ENCODE measurements at places on chromosomes 1 and 21. TPM values are rescaled to one million over a fixed set of nuclear protein-coding genes. Genes with fewer than 3 reads are reported as not detected.

DNA sequence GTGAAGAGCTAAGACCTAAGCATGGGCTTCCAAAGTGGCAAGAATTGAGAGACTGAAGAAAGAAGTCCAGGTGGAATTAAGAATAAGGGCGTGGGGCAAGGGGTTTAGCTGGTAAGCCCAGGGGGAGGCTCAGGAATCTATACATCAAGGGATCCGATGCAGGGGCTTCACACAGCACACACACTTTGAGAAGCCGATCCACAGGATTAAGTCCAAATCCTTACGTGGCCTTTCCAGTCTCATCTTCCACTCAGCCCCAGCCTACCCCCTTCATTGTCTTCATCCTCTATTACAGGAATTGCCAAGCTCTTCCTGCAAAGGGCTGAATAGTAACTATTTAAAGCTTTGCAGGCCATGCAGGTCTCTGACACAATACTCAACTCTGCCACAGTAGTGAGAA, 101.3 kb downstream of the TGFBR3 start:
- H3K27me3 ChIP-seq: no peaks in the 10 kb centered on the region
- peaks cover 5% of the 10 kb centered on the region for H3K36me3 ChIP-seq
- H3K4me1 ChIP-seq: peaks cover 53% of the 10 kb centered on the region
- peak overlapping the region; percentile 12 for H3K27ac ChIP-seq
- H3K4me3 ChIP-seq: no peak overlapping the region
- no peak for DNase-seq

DNA sequence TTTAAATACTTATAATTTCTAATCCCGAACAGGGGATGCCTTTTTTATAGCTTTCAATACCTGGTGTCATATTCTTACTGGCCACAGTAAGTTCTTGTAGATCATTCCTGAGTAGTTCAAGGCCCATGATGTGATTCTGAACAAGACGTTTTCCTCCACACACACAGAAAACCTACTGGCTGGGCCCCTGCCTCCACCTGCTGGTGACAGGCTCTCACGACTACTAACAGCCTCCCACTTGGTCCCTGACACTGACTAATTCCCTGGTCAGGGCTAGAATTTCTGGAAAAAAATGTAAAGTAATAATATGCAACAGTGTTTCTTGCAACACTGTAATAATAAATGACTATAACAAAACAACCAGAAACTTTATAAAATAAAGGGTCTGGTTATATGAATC, 50.4 kb upstream of the RIPK4 start:
- no peak overlapping the region for H3K27ac ChIP-seq
- H3K36me3 ChIP-seq: peaks cover 16% of the 10 kb centered on the region
- H3K27me3 ChIP-seq: no peaks in the 10 kb centered on the region
- no peaks in the 10 kb centered on the region for H3K4me1 ChIP-seq

DNA sequence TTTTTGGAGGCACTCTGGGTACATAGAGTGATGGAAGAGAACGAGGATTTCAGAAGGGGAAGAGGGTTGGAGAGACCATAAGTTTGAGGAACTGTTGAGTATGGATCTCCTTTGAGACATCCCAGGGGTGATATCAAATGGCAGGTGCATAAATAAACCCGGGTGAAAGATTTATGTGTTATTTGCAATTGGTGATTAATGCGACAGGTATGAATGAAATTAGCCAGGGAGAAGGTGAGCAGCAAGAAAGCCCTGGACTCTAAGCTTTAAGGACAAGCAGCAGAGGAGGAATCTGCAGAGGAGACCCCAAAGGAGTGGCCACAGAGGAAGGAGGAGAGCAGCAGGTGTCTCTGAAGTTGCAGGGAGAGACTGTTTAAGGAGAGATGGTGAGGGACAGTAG, 8.8 kb upstream of the REN start:
- no peak overlapping the region for H3K27ac ChIP-seq
- DNase-seq: no peak
- peaks cover 8% of the 10 kb centered on the region for H3K27me3 ChIP-seq
- H3K4me1 ChIP-seq: no peaks in the 10 kb centered on the region
- no peak overlapping the region for H3K4me3 ChIP-seq

- DNase-seq: no peak
- no peaks in the 10 kb centered on the region for H3K27me3 ChIP-seq
- H3K36me3 ChIP-seq: peaks cover 22% of the 10 kb centered on the region
- no peak overlapping the region for H3K27ac ChIP-seq
- peaks cover 16% of the 10 kb centered on the region for H3K4me1 ChIP-seq
Measured at GRCh38 chr1:243320224-243320623, 64.4 kb downstream of the SDCCAG8 start.

GRCh38 chr21:28522014-28522799, 470.5 kb downstream of the LTN1 start:
- no peaks in the 10 kb centered on the region for H3K27me3 ChIP-seq
- no peak overlapping the region for H3K27ac ChIP-seq
- DNase-seq: no peak
- no peaks in the 10 kb centered on the region for H3K36me3 ChIP-seq
- H3K4me1 ChIP-seq: peaks cover 6% of the 10 kb centered on the region

Gene C1QC
- 800 TPM for total RNA-seq

DNA sequence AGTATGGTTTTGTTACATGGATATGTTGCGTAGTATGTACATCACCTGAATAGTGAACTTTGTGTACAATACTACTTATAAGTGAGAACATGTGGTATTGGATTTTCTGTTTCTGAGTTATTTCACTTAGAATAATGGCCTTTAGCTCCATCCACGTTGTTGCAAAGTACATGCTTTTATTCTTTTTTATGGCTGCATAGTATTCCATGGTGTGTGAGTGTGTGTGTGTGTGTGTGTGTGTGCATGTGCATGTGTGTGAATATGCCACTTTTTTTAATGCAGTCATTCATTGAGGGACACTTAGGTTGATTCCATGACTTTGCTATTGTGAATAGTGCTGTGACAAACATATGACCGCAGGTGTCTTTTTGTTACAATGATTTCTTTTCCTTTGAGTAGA, 147.8 kb downstream of the LEPR start:
- no peak for DNase-seq
- no peaks in the 10 kb centered on the region for H3K36me3 ChIP-seq
- H3K4me1 ChIP-seq: no peaks in the 10 kb centered on the region
- H3K4me3 ChIP-seq: no peak overlapping the region

Gene CSMD2
- 1.1 TPM for total RNA-seq

Gene LORICRIN
- total RNA-seq: not detected

Gene NUP210L
- total RNA-seq: 1.7 TPM

Gene TGFBR3
- 51.7 TPM for total RNA-seq

GRCh38 chr1:7726623-7727022, 44.5 kb upstream of the VAMP3 start:
- peaks cover 6% of the 10 kb centered on the region for H3K4me1 ChIP-seq
- DNase-seq: no peak
- peak overlapping the region; percentile 5 for H3K27ac ChIP-seq
- no peaks in the 10 kb centered on the region for H3K27me3 ChIP-seq
- H3K4me3 ChIP-seq: no peak overlapping the region
- H3K36me3 ChIP-seq: no peaks in the 10 kb centered on the region

DNA sequence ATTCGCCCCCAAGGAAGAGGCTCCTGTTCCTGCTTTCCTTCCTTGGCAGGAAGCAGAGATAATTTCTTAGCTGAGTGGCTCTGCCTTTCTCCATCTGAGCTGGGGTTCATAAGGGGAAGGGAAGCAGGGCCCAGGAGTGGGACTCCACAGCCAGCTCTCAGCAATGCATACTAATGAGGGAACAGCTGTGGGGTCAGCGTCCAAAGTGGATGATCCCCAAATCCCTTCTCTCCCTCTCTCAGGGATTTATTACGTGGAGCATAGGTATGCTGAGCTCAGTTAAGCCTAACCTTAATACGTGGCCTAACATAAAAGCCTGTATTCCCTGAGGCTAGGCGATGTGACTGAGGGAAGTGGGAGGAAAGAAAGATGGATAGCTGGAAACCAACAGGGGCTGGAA, 87.3 kb upstream of the CTTNBP2NL start:
- peaks cover 8% of the 10 kb centered on the region for H3K27me3 ChIP-seq
- H3K27ac ChIP-seq: no peak overlapping the region
- no peaks in the 10 kb centered on the region for H3K36me3 ChIP-seq

GRCh38 chr1:205986861-205987260, 16.3 kb downstream of the RAB7B start:
- H3K27ac ChIP-seq: no peak overlapping the region
- H3K27me3 ChIP-seq: no peaks in the 10 kb centered on the region
- H3K36me3 ChIP-seq: peaks cover 18% of the 10 kb centered on the region
- no peak overlapping the region for H3K4me3 ChIP-seq
- H3K4me1 ChIP-seq: peaks cover 14% of the 10 kb centered on the region

DNA sequence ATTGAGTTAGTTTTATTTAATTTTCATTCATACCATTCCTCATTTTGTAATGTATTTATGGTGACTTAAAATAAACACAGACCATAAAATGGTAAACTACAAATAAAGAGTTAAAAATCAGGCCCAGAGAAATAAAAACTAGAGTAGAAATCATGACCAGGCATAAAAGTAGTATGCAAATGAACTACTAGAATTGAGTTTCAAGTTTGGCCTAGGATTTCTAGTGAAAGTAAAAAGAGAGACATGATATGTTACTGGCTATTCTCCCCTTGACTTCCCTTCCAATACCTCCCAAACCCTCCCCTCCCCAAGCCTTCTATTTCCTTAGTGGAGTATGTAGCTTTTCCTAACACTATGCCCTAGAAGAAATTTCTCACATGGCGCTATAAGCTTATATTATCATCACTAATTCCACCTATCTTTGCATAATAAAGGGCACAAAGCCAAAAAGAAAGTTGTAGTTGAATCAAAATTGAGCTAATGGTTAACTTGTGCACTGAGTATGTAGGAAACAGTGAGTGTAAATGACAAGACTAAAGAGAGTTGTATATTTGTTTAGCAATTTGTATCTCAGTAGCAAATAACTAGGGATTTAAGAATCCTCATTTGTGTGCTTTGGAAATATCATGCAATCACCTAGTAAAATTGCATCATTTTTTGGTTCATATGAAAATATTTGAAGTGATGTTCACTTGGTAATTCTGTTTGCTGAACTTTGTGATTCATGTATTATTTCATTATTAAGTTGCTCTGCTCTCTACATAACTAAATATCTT, 29.7 kb upstream of the CDC14A start:
- H3K27me3 ChIP-seq: no peaks in the 10 kb centered on the region
- H3K36me3 ChIP-seq: no peaks in the 10 kb centered on the region
- no peak overlapping the region for H3K27ac ChIP-seq
- no peak overlapping the region for H3K4me3 ChIP-seq
- no peaks in the 10 kb centered on the region for H3K4me1 ChIP-seq

Gene C1QB
- total RNA-seq: 1,524 TPM

DNA sequence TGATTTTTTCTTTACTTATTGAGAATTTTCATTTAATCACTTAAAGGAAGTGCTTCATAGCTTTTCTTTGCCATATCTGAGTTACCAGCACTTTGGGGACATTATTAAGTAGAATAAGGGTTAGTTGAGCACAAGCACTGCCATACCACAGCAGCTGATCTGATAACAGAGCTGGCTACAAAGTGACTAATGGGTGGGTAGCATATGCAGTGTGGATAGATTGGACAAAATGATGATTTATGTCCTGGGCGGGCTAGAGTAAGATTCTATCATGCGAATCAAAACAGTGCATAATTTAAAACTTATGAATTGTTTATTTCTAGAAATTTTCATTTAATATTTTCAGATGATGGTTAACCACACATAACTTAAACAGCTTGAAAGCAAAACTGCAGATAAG, 102.2 kb upstream of the SNX7 start:
- DNase-seq: no peak
- no peak overlapping the region for H3K27ac ChIP-seq
- H3K36me3 ChIP-seq: no peaks in the 10 kb centered on the region
- H3K4me3 ChIP-seq: no peak overlapping the region
- H3K27me3 ChIP-seq: no peaks in the 10 kb centered on the region
- no peaks in the 10 kb centered on the region for H3K4me1 ChIP-seq
